ENCODE measurements at places on chromosomes 7 and 10. TPM values are rescaled to one million over a fixed set of nuclear protein-coding genes. Genes with fewer than 3 reads are reported as not detected.

DNA sequence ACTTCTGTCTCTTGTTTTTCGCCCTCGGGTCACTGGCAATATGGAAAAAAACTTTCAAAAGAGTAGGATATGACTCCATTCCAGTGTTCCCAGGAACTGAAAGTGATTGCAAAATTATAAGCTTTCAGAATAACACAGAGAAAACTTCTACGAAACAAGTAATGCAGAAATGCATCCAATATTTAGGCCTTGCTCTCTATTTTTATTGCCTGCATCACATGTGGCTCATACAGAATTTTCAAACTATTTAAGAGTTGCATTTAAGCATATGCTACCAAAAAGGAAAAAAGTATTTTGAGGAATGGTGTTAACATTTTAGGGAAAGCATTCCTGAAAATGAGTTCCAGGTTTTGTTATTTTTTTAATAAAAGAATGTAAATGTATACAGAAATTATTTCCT is 228.0 kb downstream of the CACNB2 start:
- no peak overlapping the region for H3K27ac ChIP-seq
- no peaks in the 10 kb centered on the region for H3K36me3 ChIP-seq
- H3K4me3 ChIP-seq = no peak overlapping the region
- no peaks in the 10 kb centered on the region for H3K27me3 ChIP-seq

WIPF3 gene
- total RNA-seq = 5.2 TPM

C10orf90 gene
- 0.33 TPM for total RNA-seq

GPER1 gene
- total RNA-seq = 0.54 TPM

CLDN3 gene
- 20.4 TPM for total RNA-seq

PRR15 gene
- 3.3 TPM for total RNA-seq
